ENCODE measurements at places on chromosomes 3 and 15.

DNA sequence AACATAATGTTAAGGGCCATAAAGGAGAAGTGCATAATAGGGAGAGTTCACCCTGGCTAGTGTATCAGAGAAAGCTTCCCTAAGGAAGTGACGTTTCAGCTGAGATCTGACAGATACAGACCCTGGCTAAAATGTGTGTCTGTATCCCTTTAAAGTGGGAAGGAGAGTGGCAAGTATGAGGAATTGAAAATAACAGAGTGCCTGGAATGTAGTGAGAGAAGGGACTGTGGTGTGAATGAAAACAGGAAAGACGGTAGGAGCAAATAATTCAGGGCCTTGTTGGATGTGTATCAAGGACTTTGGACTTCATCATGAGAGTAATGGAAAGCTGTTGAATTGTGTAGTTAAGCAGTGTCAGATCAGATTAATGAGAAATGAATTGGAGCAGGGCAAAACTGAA lies 30.5 kb downstream of the NEO1 start:
- no peak for DNase-seq

GRCh38 chr15:70491201-70491621 lies 272.1 kb downstream of the UACA start:
- DNase-seq = no peak

DNA sequence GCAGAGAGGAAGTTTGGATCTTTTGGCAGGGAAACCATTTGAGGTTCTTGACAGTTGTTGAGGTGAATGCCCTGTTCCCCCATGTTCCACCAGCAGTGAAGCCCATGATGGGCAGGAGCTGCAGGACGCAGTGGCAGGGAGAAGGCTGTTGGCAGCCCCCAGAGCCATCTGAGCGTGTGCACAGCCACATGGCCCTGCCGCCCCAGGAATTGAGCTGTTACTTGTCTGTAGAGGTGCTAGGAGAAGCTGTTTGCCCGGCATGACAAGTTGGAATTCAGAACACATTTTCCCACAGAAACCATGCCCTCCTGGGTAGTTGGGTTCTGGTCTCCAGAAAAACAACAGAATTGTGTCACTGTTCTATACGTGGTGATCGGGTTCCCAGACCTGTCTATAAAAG lies 218.2 kb upstream of the NR2E3 start:
- DNase-seq = no peak

DNA sequence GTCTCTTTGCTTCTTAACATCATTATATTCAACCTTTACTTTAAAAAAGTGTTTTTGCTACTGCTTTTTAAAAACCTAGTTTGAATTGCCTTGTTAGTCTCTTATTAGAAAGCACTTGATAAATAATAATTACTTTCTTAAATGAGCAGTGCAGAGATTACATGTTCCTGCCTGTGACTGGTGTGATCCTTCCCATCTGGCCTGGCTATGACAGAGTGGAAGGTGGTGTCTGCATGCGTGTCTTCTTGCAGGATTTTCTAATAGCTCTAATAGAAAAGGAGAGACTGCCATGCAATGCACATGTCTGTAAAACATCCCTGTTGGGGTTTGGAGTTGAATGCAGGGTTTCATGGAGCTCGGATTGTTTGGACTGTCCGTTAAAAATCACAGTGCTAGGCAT lies 425.8 kb upstream of the TPM1 start:
- DNase-seq = no peak

DNA sequence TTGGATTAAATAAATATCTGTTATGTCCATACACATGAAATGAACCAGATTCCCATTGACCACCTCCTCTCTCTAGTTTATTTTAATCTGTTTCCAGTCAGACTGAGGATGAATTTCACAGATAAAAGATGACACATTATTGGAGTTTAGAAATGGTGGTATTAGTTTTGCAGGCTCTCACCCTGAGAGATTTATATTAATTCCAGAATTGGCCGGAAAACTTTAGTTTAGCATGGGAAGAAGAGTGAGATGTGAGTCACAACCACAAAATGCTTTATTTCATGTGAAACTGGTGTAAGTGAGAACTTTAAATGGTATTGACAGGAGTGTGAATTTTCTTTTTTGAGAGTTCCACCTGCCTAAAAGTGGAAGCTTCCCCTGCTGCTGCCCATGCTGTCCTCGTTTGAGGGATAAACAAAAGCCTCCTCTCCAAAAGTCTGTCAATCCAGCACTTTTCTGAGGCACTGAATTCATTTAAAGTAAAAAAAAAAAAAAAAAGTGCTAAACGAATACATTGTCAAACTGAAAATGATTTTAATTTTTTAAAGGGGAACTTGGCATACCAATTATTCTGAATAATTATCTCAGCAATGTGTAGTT lies 65.1 kb upstream of the EPHA3 start:
- DNase-seq = no peak

- no peak for DNase-seq
Observed at GRCh38 chr3:127233371-127233770, 40.4 kb downstream of the PRR23E start.

- DNase-seq = no peak
Observed at GRCh38 chr3:188174317-188175044, 20.5 kb downstream of the LPP start.

GRCh38 chr3:155941354-155941753 lies 70.9 kb downstream of the GMPS start:
- DNase-seq = no peak

Measured in effector CD4-positive, alpha-beta T cell (primary cell).